ENCODE measurements at places on chromosomes 4 and X.

DNA sequence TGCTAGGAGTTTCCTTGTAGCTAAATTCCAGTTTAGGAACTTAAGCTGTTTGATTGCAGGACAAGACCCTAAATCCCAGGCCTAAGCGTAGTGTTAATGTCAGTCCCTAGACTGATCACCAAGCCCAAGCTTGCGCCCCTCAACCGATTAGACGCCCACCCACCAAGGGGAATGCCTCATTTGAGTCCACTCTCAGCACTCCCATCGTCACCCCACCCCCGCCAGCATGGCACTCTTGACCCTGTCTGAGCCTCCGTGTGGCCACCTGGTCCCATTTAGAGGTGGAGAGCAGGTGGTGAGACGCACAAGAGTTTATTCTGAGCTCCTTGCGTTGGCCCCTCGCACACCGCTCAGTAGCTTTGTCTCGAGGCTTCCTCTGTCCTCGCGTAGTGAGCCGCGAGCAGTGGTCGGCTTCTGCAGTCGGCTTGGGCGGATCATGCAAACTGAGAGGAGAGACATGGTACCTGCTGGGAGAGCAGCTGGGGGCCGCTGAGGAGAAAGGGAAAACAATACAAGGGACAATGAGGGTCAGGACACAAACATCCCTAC lies 48.5 kb upstream of the ZNF157 start:
- DNase-seq = no peak

DNA sequence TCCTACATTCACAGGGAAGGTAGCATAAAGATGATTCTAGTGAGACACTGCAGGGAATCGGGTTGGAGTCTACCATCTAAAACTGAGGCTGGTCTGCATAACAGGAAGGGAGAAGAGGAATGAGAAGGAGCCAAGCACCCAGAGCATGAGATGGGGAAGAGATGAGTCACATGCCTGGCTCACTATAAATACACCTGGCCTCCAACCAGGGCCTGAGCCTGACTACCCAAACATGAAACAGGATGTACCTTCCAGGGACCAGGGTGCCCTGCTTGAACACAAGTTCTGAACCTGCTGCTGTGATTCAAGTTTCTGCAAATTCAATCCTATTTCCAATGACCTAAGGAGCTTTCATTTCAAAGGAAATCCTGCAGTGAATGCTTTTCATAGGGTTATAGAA lies 24.9 kb downstream of the CD99L2 start:
- peak; percentile 6 for DNase-seq

DNA sequence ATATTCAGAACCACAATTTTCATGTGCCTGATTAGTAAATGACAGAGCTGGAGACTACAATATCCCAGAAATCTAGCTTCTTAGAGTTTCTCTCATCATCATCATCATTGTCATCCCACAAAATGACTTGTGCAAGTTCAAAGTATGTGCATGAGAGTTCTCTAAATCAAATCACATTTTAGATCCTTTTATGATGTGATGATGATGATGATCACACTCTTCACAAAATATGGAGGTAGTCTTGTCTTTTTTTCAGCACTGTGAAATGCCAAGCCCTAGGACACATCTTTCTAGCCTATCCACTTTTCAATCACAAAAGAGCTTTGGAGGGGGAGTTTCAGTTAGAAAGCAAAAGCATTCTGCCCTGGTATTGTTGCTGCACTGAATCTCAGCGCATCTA lies 7.4 kb downstream of the MBNL3 start:
- DNase-seq = no peak

GRCh38 chr4:157992948-157993839 lies 179.6 kb downstream of the GASK1B start:
- DNase-seq = no peak

- DNase-seq = no peak
These were observed 61.6 kb upstream of the MTMR8 start for GRCh38 chrX:64456828-64457227.

DNA sequence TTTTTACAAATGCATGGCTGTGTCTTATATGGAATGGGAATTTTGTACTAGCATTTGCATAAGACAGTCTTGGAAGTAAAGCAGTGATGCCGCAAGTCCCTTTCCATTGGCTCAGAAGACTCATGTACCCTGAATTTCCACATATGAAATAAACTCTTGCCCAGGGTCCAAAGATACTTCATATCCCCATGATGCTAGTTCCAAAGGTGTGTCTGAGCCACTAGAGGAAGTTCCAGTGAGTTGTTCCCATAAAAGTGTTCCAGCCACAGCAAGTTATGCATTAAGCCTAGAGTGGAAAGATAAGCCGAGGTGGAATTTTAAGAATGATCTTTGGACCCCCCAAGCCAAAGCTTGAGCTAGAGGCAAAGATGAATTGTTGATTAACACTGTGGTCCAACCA lies 9.3 kb upstream of the CEP135 start:
- no peak for DNase-seq

All from SW 1271 (cell line).